Daoy (cell line): ENCODE measurements at places on chromosomes 2 and 18. TPM values are rescaled to one million over a fixed set of nuclear protein-coding genes. Genes with fewer than 3 reads are reported as not detected.
A peak's percentile ranks its signal among the peaks of the same experiment; 100 is the strongest.

Gene QPCT
- 27.8 and 42.6 TPM in 2 replicates for total RNA-seq

Gene ANKRD12
- total RNA-seq = 7.3 and 11.1 TPM in 2 replicates

Gene RGPD3
- 0.06 and 0.80 TPM in 2 replicates for total RNA-seq

Gene TCF23
- total RNA-seq = not detected in 2 replicates

DNA sequence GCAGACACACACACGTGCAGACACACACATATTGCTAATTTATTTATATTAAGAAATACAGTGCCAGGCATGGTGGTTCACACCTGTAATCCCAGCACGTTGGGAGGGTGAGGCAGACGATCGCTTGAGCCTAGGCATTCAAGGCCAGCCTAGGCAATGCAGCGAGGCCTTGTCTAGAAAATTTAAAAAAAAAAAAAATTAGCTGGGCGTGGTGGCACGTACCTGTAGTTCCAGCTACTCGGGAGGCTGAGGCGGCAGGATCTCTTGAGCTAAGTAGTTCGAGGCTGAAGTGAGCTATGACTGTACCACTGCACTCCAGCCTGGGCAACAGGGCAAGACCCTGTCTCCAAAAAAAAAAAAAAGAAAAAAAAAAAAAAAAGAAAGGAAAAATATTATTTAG is 28.8 kb downstream of the ANXA4 start:
- no peak for DNase-seq

DNA sequence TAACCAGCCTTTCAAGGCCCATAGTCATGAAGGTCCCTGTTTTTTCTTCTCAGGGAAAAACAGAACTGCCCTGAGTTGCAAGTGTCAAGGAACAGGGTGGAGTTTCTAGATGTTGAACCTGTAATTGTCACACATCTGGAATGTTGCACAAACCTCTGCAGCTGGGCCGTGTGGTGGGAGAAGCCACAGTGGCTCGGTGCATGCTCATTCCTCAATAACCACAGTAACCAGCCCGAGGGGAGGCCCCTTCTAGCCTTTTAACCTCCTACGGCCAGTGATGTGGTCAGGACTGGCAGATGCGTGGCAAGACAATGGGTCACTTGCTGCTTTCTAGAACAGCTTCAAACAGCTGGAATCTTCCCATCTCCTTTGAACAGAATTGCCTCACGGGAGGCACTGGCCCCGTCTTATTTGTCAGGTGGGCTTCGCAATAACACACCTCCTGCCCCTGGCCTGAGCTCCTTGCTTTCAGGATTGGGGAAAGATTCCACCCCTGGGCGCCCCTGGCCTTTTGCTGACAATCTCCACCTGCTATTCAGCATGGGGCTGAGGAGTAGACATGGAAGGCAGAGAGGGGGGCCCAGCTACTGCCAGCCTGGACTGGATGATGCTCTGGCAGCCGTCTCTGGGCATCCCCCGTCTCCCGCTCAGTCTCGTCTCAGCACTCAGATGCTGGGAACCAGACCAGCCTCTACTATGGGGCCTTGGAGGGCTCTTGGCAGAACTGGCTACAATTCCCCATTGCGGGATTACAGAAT is 102.9 kb downstream of the KLHL29 start:
- DNase-seq = peak; percentile 79

- no peak for DNase-seq
Observed at GRCh38 chr2:205370726-205371125, 311.6 kb upstream of the NRP2 start.

- no peak for DNase-seq
Observed at GRCh38 chr2:203982276-203982675, 45.7 kb downstream of the ICOS start.

- DNase-seq = peak; percentile 32
Observed at GRCh38 chr2:100935372-100935752, 66.7 kb upstream of the RPL31 start.

GRCh38 chr2:223283329-223283728 is 231.3 kb downstream of the KCNE4 start:
- no peak for DNase-seq

DNA sequence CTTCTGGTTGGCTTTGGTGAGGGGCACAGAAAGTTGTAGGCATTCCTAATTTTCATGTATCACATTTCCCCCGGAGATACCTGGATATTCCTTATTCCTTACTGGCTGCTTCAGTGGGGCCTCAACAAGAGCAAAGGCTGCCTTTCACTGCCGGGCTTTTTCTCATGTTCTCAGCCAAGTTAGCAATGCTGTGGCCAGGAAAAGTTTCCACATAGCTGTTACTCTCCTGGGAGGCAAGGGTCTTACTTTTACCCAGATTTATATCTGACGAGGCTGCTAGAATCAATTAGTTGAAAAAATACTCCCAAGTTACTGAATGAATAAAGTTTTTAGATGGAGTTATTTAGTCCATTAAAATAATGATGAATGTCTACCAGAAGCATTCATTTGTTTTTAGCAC is 230.5 kb downstream of the ZNF407 start:
- no peak for DNase-seq
